ENCODE measurements at places on chromosomes 7 and 10.

- no peak for DNase-seq
These were observed 674.3 kb downstream of the INHBA start for GRCh38 chr7:41028580-41028979.

DNA sequence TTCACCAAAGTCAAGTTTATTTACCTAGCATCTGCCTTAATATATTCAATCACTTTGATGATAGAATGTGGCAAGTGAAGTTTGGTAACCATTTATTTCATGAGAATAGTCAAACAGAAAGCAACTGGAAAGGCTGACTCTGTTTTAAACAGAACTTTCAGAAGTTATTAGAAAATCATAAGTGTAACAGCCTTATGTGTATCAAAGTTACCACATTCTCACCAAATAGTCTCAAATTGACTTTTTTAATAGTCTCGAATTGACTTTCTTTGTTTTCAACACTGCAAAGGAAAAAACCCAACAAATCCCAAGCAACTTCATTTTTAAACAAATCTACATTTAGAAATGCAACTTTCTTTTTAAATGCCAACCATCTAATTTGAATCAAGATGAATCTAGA lies 29.5 kb downstream of the NAMPT start:
- DNase-seq = no peak

DNA sequence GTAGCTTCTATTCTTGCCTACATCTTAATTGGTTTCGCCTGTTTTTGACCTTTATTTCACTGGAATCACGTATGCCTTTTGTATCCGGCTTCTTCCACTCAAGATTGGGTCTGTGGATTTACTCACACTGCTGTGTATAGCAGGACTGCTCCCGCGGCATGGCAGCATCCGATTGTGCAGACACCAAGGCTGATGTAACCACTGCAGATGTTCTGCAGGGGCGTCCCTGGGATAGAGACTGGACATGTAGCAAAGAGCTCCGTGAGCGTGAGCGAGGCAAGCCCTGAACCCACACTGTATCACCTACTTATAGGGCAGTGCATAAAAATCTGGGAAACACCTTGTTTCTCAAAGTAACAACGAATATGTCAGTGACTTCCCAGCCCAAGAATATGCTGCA lies 11.4 kb upstream of the IDI2 start:
- no peak for DNase-seq

GRCh38 chr7:156174428-156174827 lies 362.2 kb upstream of the SHH start:
- no peak for DNase-seq

GRCh38 chr10:57880446-57881227 lies 387.1 kb downstream of the IPMK start:
- DNase-seq = no peak

GRCh38 chr7:25259487-25260243 lies 31.4 kb upstream of the NPVF start:
- peak; percentile 67 for DNase-seq

DNA sequence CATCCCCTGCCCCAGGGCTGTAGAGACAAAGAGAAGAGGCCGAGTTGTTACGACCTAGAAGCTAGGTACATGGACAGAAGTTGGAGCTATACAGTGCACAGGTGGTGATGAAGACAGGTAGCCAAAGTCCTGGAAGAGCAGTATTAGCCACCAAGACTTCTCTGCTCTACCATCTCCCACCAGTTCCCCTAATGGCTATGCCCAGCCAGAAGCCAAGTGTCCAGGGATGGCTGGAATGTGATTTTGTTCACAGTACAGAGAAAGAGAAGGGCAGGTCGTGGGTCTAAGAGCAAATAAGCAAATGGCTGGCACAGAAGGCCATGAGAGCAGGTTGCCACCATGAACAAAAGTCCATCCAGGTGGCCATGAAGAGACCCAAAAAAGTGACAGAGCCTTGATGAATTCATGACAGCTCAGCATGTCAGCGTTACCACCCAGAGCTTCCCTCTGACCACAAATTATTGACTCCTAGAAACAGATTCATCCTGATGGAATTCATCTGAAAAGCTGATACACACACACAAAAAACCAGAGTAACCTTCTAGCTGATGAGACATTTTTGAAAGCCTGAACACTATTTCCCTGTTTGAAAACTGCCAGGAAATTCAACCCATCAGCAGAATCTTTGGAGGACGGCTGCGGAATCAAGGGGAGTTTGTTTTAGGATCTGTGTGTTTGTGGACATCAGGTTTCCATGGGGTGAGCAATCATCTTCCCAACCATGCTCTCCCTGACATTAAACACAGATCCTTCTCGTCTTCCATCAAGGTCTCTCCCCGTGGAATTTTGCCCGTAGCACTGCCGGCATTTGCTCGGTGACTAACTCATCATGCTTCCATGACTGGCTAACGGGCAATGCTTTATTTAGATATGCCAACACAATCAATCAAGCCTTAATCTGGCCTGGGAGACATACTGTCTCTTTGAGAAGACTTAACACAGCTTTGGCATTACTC lies 906.7 kb upstream of the AUTS2 start:
- DNase-seq = no peak

DNA sequence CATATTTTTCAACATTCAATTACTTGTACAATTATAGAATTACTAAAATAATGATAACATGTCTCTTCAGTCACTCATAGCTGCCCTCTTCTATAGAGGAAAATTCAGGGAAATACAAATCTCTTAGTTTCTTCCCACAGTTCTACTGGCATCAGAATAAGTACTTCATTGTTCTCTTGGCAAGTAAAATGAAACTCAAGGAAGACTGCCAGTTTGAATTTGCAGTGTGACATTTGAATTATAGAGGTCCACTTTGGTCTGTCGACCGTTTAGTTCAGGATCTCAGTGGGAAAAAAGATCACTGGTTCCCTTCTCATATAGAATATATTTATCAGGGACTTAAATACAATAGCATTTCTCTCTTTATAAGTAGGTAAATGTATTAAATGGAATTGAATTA lies 114.5 kb downstream of the PON1 start:
- no peak for DNase-seq

DNA sequence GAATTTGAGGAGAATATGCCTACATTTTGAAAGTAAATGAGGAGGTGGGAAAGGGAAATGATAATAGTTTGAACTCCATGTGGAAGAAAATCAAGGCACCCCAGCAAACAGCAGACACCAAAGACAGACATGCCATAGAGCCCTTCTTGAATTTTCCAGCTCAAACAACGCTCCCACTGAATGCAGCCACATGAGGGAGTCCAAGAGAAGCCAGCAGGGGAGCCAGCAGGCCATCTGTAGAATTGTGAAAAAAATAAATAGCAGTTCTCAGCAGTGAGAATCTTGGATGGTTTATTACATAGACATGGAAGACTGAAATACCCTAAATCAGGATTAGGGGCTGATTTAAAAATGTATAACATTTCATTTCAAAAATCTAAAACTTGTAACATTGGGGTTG lies 1567.3 kb upstream of the LRRTM3 start:
- DNase-seq = no peak

DNA sequence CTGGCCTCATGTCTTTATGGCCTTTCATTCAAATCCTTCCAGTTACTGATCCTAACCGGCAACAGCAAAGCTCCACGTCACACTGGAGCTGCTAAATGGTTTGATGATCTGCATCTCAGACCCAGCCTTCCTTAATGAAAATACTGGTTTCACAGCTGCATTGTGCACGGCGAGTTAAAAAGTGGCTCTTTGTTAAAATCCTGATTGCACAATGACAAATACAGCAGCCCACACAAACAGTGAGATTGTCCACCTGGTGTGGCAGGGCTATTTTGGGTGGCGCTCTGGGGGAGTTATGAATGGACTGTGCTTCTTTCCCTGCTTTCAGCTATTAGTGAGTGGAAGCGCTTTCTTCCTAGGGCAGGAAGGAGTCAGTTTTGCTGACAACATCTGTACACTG lies 63.4 kb upstream of the C1QL3 start:
- no peak for DNase-seq

Data from NCI-H1417 treated with DMSO at 0.1 percent for 48 hours (cell line).